ENCODE measurements at places on chromosomes 5 and 9. TPM values are rescaled to one million over a fixed set of nuclear protein-coding genes. Genes with fewer than 3 reads are reported as not detected.

The FREM1 gene
- not detected for total RNA-seq

DNA sequence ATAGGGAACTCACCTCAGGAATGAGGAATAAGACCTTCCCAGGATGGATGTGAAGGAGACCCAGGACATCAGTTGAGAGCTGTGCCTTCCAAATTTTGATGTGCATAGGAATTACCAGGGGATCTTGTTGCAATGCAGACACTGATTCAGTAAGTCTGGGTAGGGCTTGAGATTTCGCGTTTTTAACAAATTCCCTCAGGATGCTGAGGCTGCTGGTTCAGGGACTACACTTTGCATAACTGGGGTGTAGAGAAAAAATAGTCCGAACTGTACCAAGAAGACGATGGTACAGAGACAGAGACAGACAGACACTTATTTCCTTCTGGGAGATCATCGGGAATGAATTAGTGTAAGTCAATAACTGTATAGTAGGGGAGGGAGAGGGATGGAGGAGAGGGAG, 82.3 kb upstream of the FREM1 start:
- H3K27me3 ChIP-seq, result peaks cover 11% of the 10 kb centered on the region
- no peak overlapping the region for H3K27ac ChIP-seq
- peaks cover 23% of the 10 kb centered on the region for H3K4me1 ChIP-seq
- peak overlapping the region; percentile 60 for H3K4me3 ChIP-seq

GRCh38 chr9:133839822-133840329, 101.7 kb upstream of the SARDH start:
- no peak overlapping the region for H3K4me3 ChIP-seq
- no peak for DNase-seq
- no peaks in the 10 kb centered on the region for H3K27me3 ChIP-seq
- H3K4me1 ChIP-seq, result no peaks in the 10 kb centered on the region
- no peaks in the 10 kb centered on the region for H3K36me3 ChIP-seq

The GKAP1 gene
- total RNA-seq, result 3.3 TPM

GRCh38 chr9:121658166-121658565, 6.7 kb downstream of the DAB2IP start:
- H3K36me3 ChIP-seq, result no peaks in the 10 kb centered on the region
- H3K4me3 ChIP-seq, result no peak overlapping the region
- peaks cover 24% of the 10 kb centered on the region for H3K27me3 ChIP-seq
- DNase-seq, result no peak
- no peak overlapping the region for H3K27ac ChIP-seq
- H3K4me1 ChIP-seq, result no peaks in the 10 kb centered on the region

The RORB gene
- 0.05 TPM for total RNA-seq

GRCh38 chr5:143261748-143262392, 141.6 kb downstream of the NR3C1 start:
- H3K36me3 ChIP-seq, result no peaks in the 10 kb centered on the region
- peak overlapping the region; percentile 64 for H3K27ac ChIP-seq
- peaks cover 19% of the 10 kb centered on the region for H3K4me1 ChIP-seq
- H3K27me3 ChIP-seq, result no peaks in the 10 kb centered on the region
- no peak overlapping the region for H3K4me3 ChIP-seq

DNA sequence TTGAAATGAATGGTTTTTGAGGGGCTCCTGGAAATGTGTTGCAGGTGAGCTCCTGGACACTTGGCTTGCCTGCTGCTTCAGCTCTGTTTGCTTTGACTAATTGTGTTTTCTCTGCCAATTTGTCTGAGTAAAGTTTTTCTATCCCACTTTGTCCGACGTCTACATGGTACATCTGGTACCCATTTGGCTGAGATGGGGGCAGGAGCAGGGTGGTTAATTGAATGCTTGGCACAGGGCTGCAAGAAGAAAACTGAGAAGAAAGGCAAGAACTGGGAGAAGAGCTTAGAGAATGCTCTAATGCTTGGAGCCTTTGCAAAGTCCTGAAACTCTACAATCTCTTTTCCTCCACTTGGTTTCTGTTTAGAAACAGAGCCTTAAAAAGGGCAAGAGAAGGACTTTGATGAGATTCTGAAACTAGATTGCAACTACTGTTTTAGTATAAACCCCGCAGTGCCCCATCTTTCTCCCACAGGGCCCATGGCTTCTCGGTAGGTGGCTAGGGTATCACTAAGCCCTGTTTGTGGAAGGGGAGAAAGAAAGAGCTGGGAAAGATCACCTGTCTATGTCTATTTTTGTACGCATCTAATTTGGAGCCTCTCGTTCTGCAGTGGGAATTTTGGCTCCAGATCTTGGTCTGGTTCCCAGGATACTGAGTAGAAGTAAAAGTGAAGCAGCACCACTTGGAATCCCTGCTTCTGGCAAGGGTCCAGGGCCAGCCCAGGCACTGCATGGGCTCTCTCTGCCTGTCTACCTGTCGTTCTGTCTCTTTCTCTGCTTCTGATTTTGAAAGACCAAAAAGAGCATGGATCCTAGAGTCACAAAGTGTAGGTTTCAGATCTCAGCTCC, 214.4 kb downstream of the SEMA6A start:
- H3K4me3 ChIP-seq, result no peak overlapping the region
- no peaks in the 10 kb centered on the region for H3K27me3 ChIP-seq
- H3K27ac ChIP-seq, result no peak overlapping the region
- H3K36me3 ChIP-seq, result peaks cover 9% of the 10 kb centered on the region
- H3K4me1 ChIP-seq, result no peaks in the 10 kb centered on the region

The TEX48 gene
- 0.69 TPM for total RNA-seq

DNA sequence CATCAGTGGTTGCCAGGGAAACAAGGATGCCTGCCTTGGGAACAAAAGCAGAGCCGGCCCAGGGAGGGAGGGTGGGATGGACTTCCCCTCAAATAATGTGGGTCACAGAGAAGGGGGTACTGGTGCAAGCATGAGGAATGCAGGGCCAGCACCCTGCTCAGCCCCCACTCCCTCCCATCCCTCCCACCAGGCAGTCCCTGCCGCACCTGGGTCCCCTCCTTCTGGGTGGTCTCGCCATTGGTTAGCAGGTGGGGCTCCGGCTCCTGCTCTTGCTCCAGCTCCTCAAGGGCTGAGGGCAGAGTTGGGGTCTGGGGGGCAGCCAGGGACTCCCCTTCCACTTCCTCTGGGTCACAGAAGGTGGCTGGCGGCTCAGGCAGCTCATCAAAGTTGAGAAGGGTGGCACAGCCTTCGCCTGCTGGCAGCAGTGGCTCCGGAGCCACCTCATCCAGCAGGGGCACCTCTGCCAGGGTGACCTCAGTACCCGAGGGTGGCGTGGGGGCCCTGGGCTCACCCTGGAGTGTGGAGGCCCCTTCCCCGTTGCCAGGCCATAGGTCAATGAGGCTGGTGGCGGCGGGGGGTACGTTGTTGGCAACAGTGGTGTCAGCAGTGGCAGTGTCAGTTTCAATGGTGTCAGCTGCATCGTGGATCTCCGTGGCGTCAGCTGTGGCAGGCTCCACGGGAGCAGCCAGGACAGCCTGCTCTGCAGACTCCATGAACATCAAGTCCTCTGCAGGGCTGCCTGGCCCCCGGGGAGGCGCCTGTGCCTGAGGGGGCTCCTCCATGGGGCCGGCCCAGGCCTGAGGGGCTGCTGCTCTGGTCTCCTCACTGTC, 11.5 kb downstream of the PRR7 start:
- no peak for DNase-seq
- peak overlapping the region; percentile 31 for H3K27ac ChIP-seq
- H3K4me3 ChIP-seq, result no peak overlapping the region

The PDLIM4 gene
- total RNA-seq, result 0.21 TPM

The AJM1 gene
- total RNA-seq, result 4.3 TPM

DNA sequence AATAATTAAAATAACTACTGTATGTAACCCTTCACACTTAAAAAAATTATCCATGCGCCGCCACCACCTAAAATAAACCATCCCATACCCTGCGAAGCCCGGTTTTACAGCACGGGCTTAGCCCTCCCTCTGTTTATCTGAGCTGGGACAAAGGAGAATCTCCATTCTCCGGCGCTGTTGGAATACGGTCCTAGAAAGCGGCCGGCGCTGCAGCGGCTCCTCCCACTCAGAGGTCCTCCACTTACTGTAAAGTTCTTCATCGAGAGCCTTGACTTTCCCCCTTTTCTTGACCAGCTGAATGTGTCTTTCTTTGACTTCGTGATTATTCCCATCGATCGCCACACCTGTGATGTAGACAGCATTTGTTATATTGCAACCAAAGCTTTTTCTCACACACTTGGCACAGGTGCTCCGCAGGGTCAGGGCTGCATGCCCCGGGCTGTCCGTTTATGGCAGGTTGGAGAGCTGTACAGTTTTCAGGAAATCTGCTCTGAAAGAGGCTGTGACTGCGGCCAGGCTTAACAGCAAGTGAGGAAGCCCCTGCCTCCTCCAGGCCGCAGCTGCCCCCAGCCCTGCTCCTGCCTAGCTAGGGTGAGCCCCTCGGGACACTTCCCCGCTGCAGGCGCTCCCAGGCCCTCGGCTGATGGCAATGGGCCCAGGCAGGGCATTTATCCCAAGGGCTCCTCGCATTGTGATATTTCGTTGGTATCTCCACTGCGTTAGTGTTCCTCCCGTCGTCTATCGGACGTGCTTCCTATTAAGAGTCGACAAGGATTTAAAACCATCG, 16.7 kb downstream of the GFPT2 start:
- H3K27ac ChIP-seq, result no peak overlapping the region
- H3K4me3 ChIP-seq, result no peak overlapping the region
- no peak for DNase-seq
- H3K27me3 ChIP-seq, result peaks cover 10% of the 10 kb centered on the region
- no peaks in the 10 kb centered on the region for H3K36me3 ChIP-seq

- peaks cover 2% of the 10 kb centered on the region for H3K36me3 ChIP-seq
- peaks cover 48% of the 10 kb centered on the region for H3K4me1 ChIP-seq
- no peaks in the 10 kb centered on the region for H3K27me3 ChIP-seq
- no peak for DNase-seq
Observed at GRCh38 chr5:16546732-16547131, 70.1 kb downstream of the RETREG1 start.

DNA sequence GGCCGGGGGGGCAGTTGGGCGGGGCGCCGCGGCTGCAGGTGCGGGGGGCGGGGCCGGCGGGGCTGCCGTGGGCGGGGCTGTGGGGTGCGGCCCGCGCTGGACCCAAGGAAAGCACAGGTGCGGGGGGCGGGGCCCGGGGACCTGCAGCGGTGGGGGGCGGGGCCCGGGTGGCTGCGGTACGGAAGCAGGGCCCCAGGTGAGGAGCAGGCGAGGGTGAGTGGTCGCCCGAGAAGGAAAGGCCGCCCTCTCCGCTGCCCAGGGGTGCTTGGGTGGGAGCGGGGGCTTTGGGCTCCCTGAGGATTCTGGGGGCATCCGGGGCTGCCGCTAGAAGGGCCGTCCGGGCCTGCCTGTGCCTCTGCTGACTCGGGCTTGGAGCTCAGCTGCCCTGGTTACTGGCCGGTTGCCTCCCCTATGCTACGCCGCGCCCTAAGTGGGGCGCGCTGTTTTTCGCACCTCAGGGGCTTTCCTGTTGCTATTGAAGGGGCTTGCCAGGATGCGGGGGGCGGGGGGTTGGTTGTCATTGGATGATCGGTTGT, 767 bp downstream of the RALGPS1 start:
- H3K4me3 ChIP-seq, result peak overlapping the region; percentile 56
- peaks cover 14% of the 10 kb centered on the region for H3K27me3 ChIP-seq
- DNase-seq, result peak; percentile 64
- no peak overlapping the region for H3K27ac ChIP-seq

The SLCO6A1 gene
- not detected for total RNA-seq

DNA sequence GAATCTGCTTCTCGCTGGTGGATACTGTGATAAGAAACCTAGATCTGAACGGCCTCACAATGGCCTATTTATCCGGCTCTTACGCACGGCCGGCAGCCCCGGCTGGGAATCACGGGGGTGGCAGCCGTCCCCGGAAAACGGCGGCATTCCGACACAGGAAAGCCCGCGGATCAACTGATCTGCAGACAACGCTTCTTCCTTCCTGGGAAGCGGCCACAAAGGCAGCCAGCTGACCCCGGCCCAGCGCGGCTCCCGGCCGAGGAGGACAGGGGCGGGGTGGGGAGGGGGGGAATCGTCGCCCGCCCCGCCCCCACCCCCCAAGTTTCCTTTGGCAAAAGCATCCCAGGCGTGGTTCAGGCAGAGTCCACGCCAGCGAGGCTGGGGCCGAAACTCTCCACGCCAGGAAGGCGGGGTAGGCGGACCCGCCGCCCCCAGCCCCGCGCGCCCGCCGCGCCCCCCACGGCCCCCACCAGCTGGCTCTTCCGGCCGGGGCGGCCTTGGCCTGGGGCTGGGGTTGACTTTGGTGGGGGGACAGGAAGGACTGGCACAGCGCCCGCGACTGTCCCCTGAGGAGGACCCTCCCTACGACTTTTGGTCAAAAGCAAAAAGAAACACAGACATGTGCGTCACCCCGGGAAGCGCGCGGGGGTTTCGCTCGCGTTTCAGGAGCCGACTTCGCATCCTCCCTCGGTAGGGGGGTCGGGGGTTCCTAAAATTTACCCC, 247.7 kb upstream of the ANKRD55 start:
- H3K27ac ChIP-seq, result peak overlapping the region; percentile 84
- H3K36me3 ChIP-seq, result no peaks in the 10 kb centered on the region
- peak overlapping the region; percentile 74 for H3K4me3 ChIP-seq
- peak; percentile 46 for DNase-seq
- no peaks in the 10 kb centered on the region for H3K27me3 ChIP-seq

DNA sequence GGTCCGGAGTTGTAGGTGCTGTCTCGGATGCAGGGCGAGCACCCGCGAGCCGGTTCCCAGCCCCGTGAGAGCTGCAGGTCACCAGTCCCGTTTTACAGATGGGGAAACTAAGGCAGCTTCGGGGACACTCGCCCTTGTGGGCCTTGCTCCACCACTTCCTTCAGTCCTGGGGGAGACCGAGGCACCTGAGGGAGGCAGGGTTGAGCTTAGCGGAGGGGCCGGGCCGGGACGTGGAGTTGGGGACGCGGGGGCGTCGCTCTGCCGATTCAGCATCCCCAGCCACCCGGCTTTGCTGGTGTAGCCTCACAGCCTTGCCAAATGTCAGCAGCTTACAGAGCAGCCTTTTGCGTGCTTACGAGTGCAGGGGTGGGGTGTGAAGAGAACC, 530 bp downstream of the BBLN start:
- H3K27me3 ChIP-seq, result no peaks in the 10 kb centered on the region
- DNase-seq, result peak; percentile 81
- H3K4me1 ChIP-seq, result peaks cover 19% of the 10 kb centered on the region
- peaks cover 13% of the 10 kb centered on the region for H3K36me3 ChIP-seq

DNA sequence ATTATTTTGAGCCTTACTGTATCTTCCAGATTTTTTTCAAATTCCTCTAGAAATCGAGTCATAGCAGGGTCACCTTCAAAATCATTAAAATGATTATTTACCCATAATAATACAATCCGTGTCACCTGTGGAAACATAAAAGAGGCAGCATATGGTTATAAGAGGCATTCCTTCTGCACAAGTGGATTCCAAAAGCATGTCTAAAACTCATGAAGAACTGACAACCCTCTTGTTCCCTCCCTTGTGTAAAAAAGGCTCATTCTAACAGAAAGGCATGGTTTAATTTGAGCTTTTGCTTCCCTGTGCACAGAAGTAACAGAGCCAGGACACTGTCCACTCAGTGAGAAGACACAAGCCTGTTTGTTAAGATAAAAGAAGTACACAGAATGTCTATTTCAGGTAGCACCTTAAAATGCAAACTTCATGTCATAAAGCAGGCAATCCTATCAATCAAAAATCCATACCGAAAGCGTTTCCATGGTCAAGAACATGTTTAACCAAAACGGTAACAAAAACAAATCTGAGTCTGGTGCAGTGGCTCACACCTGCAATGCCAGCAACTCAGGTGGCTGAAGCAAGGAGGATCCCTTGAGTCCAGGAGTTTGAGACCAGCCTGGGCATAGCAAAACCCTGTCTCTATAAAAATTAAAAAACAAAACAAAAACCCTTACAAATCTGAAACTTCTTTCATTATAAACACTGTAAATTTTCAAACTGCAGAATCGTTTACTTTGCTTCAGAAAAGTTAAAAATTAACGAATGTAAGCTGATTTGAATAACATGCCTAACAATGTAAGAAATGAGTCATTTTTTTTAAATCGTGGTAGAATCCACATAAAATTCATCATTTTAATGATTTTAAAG, 139.3 kb downstream of the RAPGEF6 start:
- no peaks in the 10 kb centered on the region for H3K27me3 ChIP-seq
- H3K4me1 ChIP-seq, result peaks cover 20% of the 10 kb centered on the region
- H3K4me3 ChIP-seq, result no peak overlapping the region
- no peak overlapping the region for H3K27ac ChIP-seq
- peaks cover 63% of the 10 kb centered on the region for H3K36me3 ChIP-seq
